ENCODE measurements at places on chromosomes 4 and X.

DNA sequence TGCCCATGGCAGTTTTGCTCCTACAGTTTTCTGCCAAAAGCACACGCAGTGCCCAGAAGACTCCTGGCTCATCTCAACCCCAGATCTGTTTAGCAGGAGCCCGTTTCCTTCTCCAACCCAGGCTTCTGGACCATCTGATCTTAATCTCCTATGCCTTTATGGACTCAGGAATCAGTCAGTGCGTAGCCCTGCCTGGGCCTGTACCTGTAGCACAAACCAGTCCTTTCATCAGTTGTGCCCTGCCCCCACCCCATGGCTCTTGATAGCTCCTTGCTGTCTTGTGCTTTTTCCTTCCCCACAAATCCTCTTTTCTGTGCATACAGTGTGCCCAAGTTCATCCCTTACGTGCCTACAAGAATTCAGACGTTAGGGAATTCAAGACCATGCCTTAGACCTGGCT, 1.5 kb downstream of the ZNF718 start:
- DNase-seq, result peak; percentile 30

DNA sequence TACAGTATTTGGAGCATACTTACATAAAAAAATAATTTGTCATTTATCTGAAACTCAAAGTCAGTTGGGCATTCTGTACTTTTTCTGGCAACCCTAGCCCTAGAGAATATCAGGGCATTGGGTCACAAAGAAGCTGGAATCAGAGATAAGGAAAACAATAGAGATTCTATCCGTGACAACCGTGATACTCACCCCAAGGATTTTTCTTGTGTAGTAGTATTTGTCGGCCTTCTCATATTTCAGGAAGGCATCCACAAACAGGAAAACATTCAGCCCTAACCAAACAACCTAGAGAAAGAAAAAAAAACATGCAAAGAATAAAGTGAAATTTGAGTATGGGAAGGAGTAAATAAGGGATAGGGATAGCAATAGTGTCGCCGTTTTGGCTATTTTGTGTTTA, 3.6 kb downstream of the NOX1 start:
- no peak for DNase-seq

GRCh38 chr4:7434766-7435150, at the start of gene PSAPL1:
Gene PSAPL1, minus strand, starts transcription at chr4:7434930. Its CDS starts 51 bp downstream, at chr4:7434879.
- peak; percentile 60 for DNase-seq

DNA sequence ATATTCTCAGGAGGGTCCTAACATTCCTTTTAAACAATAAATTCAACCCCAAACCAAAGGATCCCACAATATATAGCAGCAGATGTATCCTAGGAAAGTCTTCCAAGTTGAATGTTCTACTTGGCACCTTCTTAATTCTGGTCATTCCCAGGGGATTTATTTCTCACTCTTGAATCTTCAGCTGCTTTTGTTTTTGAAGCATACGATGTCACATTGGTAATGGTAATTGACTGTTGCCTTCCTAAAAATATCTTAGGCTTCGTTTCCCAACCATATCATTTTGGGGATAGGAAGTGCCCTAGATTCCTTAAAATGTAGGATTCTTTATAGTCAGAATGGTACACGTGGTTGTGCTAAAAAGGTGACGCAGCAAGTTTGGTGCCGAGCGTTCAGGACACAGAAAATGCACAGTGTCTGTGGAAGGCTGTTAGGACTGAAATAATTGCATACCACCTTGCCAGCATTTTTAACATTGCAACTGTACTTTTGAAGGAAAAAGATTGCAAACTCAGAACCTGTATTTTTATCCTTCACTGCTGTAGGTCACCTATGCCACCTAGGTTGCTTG, 8.1 kb downstream of the SNX25 start:
- no peak for DNase-seq

- no peak for DNase-seq
Measured at GRCh38 chr4:110229266-110229665, 30.9 kb upstream of the ELOVL6 start.

- no peak for DNase-seq
Measured at GRCh38 chr4:94256828-94257227, 49.2 kb downstream of the SMARCAD1 start.

- no peak for DNase-seq
Measured at GRCh38 chr4:76736414-76736813, 161.5 kb downstream of the SOWAHB start.

- DNase-seq, result peak; percentile 9
Measured at GRCh38 chr4:170497112-170497511, 407.4 kb upstream of the AADAT start.

DNA sequence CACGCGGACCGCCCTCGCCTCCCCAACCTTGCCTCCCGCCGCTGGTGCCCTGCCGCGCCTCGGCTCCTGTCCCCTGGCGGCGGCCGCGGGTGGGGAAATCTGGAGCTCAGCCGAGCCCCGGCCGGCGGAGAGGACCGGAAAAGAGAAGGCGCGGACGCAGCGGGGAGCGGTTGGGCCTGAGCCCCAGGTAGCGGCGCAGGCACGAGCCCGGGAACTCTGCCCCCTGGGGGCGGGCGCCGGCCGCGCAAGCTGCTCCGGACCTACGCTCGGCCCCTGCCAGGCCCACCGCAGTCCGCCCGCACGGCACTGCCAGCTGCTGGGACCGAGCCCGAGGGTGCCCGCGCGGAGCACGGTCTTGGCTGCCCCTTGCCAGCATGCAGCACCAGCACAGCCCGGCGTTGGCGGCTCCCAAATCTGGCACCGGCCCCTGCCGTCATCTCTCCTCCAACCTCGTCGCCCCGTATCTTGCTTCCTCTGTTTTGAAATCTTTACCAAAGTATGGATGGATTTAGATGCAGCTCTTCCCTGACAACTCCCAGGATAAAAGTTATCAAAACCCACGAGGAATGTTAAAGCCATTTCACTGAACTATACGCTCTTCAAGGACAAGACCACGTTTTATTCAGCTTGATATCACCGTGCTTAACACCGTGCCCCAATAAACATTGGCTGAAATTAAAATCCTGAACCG, at the start of gene PRSS12:
Gene PRSS12 (minus strand): TSS at position 161 of the 691 bp plus-strand sequence. CDS start 283 bp downstream, outside the sequence.
- DNase-seq, result peak; percentile 82

DNA sequence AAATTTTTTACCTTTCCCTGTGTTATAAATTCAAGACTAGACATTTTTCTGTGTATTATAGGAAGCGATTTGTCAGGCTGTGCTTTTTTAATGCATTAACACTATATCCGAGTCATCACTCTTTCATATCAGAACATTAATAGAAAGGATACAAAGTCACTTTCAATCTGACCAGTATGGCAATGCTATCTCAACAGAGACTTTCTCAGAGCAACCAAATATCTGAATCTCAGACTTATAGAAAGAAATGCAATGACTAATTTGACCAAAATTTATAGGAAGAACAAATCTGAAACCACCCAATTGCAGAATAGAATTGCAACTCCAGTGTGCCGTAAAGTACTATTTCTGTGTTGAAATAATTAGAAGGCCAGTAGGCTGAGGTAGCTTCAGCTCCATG, 473 bp upstream of the TKTL2 start:
- DNase-seq, result no peak

- DNase-seq, result no peak
Measured at GRCh38 chr4:52999626-53000025, 137.5 kb downstream of the RASL11B start.

DNA sequence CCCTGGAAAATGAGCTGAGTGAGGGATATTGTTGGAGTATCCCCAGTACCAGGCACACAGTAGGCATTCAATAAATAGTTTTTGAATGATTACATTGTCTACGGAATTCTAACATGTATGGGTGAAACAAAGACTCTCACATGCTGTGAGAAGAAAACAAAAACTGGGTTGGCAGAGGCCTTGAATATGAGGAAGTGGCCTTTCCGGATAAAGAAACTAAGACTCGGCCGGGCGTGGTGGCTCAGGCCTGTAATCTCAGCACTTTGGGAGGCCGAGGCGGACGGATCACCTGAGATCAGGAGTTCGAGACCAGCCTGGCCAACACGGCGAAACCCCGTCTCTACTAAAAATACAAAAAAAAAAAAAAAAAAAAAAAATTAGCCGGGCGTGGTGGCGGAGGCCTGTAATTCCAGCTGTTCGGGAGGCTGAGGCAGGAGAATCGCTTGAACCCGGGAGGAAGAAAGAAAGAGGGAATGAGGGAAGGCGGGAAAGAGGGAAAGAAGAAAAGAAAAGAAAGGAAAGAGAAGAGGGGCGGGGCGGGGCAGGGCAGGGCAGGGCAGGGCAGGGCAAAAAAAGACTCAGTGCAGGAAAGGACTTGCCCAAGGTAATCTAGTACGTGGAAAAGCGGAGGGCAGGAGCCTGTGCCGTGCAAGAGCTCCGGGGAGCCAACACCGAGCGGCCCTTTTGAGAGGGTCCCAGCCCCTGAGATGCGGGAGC, 689 bp upstream of the TMA16 start:
- no peak for DNase-seq

DNA sequence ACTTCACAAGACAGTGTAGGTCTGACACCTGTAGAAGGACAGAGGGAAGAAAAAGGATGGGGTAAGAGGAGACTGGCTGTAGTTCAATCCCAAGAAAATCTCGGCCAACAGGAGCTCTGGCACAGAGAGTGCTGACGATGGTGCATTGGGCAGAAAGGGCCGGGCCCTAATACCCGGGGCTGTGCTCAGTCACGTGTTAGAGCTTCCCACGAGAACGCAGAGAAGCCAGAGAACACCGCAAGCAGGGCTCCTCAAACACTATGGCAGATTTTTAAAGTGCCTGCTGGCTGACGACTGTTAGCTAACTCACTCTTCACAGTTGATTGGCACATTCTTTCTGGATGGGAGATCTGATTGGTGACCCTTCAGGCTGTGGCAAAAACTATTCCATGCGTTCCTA, 35.5 kb downstream of the EREG start:
- DNase-seq, result no peak

DNA sequence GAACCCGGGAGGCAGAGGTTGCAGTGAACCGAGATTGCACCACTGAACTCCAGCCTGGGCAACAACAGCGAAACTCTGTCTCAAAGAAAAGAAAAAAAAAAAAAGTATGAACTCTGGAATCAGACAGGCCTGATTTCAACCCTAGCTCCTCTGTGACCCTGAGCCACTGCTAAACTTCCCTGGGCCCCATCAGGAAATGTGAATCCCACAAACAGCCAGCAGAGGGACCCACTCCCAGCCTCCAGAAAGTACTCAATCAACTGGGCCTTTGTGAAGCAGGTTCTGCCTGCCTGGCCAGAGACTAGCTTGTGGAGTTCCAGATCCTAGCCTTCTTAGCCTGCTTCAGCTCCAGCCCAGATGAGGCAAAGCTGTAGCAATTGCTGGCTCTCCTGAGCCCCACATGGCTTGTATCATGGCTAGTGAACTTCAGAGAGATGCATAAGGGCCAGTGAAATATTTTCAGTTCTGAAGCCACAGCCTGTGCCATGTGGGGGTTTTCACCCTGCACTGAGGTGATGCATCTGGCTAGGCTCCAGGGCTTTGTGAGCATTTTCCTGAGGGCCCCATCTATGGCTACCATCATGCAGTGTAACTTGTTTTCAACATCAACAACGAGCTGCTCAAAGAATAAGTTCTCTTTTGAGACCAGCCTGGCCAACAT, 7.2 kb upstream of the IDS start:
- DNase-seq, result peak; percentile 35

GRCh38 chr4:104494185-104494584, 509 bp downstream of the CXXC4 start:
- DNase-seq, result no peak

DNA sequence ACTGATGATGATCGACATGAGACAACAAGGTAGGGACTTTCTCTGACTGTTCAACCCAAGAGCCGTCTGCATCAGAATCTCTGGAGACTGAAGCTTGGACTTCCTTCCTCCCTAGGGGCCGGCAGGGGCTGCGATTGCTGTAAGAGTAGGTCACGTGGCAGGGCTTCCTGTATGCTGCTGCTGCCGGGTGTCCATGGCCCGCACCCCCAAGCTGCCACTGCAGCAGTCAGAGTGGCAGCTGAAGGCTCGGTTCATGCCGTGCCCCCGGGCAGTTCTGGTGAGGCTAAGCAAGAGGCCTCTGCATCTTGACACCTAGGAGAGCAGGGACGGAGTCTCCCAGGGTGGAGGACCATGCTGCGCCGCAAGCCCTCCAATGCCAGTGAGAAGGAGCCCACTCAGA, at the start of gene SASH3:
Gene SASH3 (plus strand): TSS at position 203 of the 400 bp plus-strand sequence. CDS start 149 bp downstream, at position 352.
- no peak for DNase-seq

- no peak for DNase-seq
Measured at GRCh38 chr4:6183740-6184139, 16.6 kb downstream of the JAKMIP1 start.

DNA sequence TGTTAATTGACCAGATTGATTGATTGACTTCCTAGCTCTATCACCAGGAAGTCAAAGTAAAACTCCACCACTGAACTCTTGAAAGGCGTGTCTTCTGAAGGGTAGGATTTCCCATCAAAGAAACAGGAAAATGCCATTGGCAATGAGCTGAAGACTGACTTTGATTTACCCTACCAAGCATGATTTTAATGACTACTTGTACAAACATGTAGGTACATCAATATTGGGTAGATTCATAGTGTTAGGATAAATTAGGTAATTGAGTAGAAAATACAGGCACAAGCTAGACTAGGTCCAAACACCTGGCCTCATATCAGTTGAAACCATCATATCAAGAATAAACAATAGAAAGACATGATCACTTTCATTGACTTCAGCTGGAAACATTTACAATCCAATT, 53.2 kb upstream of the ATXN3L start:
- peak; percentile 17 for DNase-seq

DNA sequence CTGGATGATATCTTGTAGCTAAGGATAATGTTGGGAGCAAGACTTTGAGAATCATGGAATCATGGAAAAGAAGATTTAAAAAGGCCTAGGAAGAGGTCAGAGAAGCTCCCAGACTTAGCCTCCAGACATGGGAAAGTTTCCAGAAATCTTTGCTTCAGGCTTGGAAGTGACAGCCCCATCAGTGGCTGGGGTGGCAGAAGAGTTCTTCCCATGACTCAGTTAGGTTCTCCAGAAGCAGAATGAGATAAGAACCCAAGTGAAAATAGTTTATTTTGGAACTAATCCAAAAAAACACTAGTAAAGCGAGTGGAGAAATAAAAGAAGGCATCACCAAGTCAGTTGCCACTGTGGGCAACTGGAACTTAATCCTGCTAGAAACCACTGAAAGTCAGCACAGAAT, 506.9 kb downstream of the MID1IP1 start:
- no peak for DNase-seq

DNA sequence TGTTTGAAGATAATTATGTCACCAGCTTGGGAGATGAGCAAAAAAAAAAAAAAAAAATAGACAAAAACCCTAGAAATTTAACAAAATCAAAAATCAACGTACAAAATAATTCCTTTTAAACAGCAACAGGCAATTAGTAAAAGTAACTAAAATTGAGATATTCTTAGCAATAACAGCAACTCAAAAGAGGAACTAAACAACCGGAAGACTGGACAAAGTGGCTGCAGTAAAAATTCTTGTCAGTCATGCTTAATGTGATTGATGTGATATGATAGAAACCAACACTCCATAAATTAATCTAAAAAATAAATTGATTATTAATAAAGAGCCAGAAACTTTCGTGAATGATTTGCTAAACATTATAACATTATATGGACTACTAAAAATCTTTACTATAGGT, 1534.6 kb upstream of the AGA start:
- DNase-seq, result no peak

GRCh38 chr4:6269616-6270511, at the start of gene WFS1:
Gene WFS1, plus strand, starts transcription at chr4:6269850. Its CDS starts 7,606 bp downstream, at chr4:6277456.
- DNase-seq, result peak; percentile 99
